ENCODE measurements at places on chromosomes 1 and 21. TPM values are rescaled to one million over a fixed set of nuclear protein-coding genes. Genes with fewer than 3 reads are reported as not detected.

The S100A8 gene
- total RNA-seq: 23.5 TPM

The ZNF362 gene
- total RNA-seq: 21.8 TPM

The TACSTD2 gene
- 22.6 TPM for total RNA-seq

The CFAP45 gene
- total RNA-seq: not detected

The RABGGTB gene
- 101 TPM for total RNA-seq

The UBL4B gene
- 1.3 TPM for total RNA-seq

The LRRC38 gene
- 1.6 TPM for total RNA-seq

The KCNE2 gene
- total RNA-seq: not detected

The ERICH3 gene
- total RNA-seq: 3.4 TPM

The MLLT11 gene
- 15.3 TPM for total RNA-seq

The CD101 gene
- 1.5 TPM for total RNA-seq

The NSL1 gene
- 68.0 TPM for total RNA-seq

The C4BPB gene
- 0.60 TPM for total RNA-seq

The KLHDC8A gene
- 20.7 TPM for total RNA-seq

The FAM3B gene
- 0.38 TPM for total RNA-seq

The SLC16A1 gene
- 203 TPM for total RNA-seq

The C1QC gene
- total RNA-seq: 18.2 TPM

The FCRL1 gene
- total RNA-seq: 0.44 TPM

The KLF17 gene
- not detected for total RNA-seq

The EFCAB14 gene
- total RNA-seq: 78.2 TPM

The FAM72A gene
- 3.8 TPM for total RNA-seq

The ANGPTL3 gene
- 0.33 TPM for total RNA-seq

The SLC45A1 gene
- 2.3 TPM for total RNA-seq

The CR1L gene
- total RNA-seq: not detected

The ZYG11A gene
- total RNA-seq: 0.38 TPM

The NCF2 gene
- total RNA-seq: 8.9 TPM

The NMNAT1 gene
- 10.8 TPM for total RNA-seq

The RWDD3 gene
- 26.4 TPM for total RNA-seq

The AKNAD1 gene
- 0.16 TPM for total RNA-seq

The HCRTR1 gene
- not detected for total RNA-seq

The VAMP3 gene
- total RNA-seq: 63.3 TPM

The RNPC3 gene
- total RNA-seq: 37.4 TPM

The GBP3 gene
- total RNA-seq: 5.4 TPM

The SPRR2A gene
- not detected for total RNA-seq

The SH2D2A gene
- total RNA-seq: 0.27 TPM

The DIO1 gene
- total RNA-seq: not detected

The IGSF5 gene
- total RNA-seq: 1.4 TPM

The BRINP2 gene
- 4.1 TPM for total RNA-seq

The ILDR2 gene
- 153 TPM for total RNA-seq

The SH2D1B gene
- 0.33 TPM for total RNA-seq

The FMO2 gene
- 5.7 TPM for total RNA-seq

The LCE1A gene
- not detected for total RNA-seq

The RNF19B gene
- 23.7 TPM for total RNA-seq
